Cardiac ventricle fibroblast (primary cell): ENCODE measurements at places on chromosomes 5 and 9. TPM values are rescaled to one million over a fixed set of nuclear protein-coding genes. Genes with fewer than 3 reads are reported as not detected.

The IFNA2 gene
- total RNA-seq = not detected in 2 replicates

The OLFM1 gene
- 3.7 and 5.4 TPM in 2 replicates for total RNA-seq

The IGFBPL1 gene
- total RNA-seq = not detected in 2 replicates

The STARD4 gene
- total RNA-seq = 9.2 and 9.6 TPM in 2 replicates

The TLX3 gene
- total RNA-seq = not detected in 2 replicates

The PCDHB15 gene
- 1.6 and 1.7 TPM in 2 replicates for total RNA-seq

The CBY3 gene
- total RNA-seq = not detected in 2 replicates

The KIF12 gene
- total RNA-seq = not detected in 2 replicates

The SLC36A2 gene
- not detected in 2 replicates for total RNA-seq

The GARIN3 gene
- total RNA-seq = not detected in 2 replicates

The HARS1 gene
- 43.6 and 55.7 TPM in 2 replicates for total RNA-seq

The ZNG1C gene
- total RNA-seq = 5.3 and 12.5 TPM in 2 replicates

The PCDHA1 gene
- total RNA-seq = 0.05 TPM in 1 of 2 replicates, not detected in the other

The NRARP gene
- 0.29 and 1.7 TPM in 2 replicates for total RNA-seq

The GPR21 gene
- 0.19 and 0.29 TPM in 2 replicates for total RNA-seq

The DMRT3 gene
- not detected in 2 replicates for total RNA-seq

The NUTM2F gene
- not detected in 2 replicates for total RNA-seq

The WDR38 gene
- total RNA-seq = not detected in 2 replicates

The HRH2 gene
- total RNA-seq = not detected in 2 replicates

The TAF1L gene
- total RNA-seq = not detected in 2 replicates

The PRRC1 gene
- 73.3 and 79.7 TPM in 2 replicates for total RNA-seq

The MEGF10 gene
- 0.05 and 0.69 TPM in 2 replicates for total RNA-seq

The SLC6A7 gene
- not detected in 2 replicates for total RNA-seq

The FOXD4L4 gene
- total RNA-seq = not detected in 2 replicates

The CSNK1G3 gene
- 36.7 and 51.2 TPM in 2 replicates for total RNA-seq

The SLC6A19 gene
- not detected in 2 replicates for total RNA-seq

The KIF3A gene
- 3.9 and 4.6 TPM in 2 replicates for total RNA-seq

The COL15A1 gene
- 6.4 and 6.9 TPM in 2 replicates for total RNA-seq

The IFNK gene
- total RNA-seq = not detected in 2 replicates

The FBLL1 gene
- 0.29 and 0.56 TPM in 2 replicates for total RNA-seq

The GLRA1 gene
- total RNA-seq = not detected in 2 replicates

The LIX1 gene
- total RNA-seq = not detected in 2 replicates

The ARID3C gene
- total RNA-seq = 0.12 and 0.34 TPM in 2 replicates

The SLC9A3 gene
- 3.0 and 3.1 TPM in 2 replicates for total RNA-seq

The NRG2 gene
- total RNA-seq = 0.05 and 0.12 TPM in 2 replicates

The ACOT12 gene
- total RNA-seq = not detected in 2 replicates

The ADRB2 gene
- not detected in 2 replicates for total RNA-seq

The SURF1 gene
- total RNA-seq = 33.7 and 38.0 TPM in 2 replicates

The MPDZ gene
- 26.5 and 42.1 TPM in 2 replicates for total RNA-seq

The RNF183 gene
- total RNA-seq = not detected in 2 replicates

The NR2F1-AS1 gene
- 6.9 and 12.4 TPM in 2 replicates for total RNA-seq

The RLN1 gene
- total RNA-seq = not detected in 2 replicates

The NTNG2 gene
- total RNA-seq = 1.6 and 2.1 TPM in 2 replicates

The TUSC1 gene
- 5.7 and 8.0 TPM in 2 replicates for total RNA-seq

The ARL14EPL gene
- total RNA-seq = not detected in 2 replicates
